ENCODE measurements at places on chromosomes 13 and 19. TPM values are rescaled to one million over a fixed set of nuclear protein-coding genes. Genes with fewer than 3 reads are reported as not detected.

LMTK3 gene
- total RNA-seq: 1.5 TPM

WDR88 gene
- total RNA-seq: not detected

TJP3 gene
- total RNA-seq: 3.8 TPM

GRCh38 chr19:13951043-13951442 is 1.3 kb upstream of the DCAF15 start:
- no peak for DNase-seq

- no peak for DNase-seq
Measured at GRCh38 chr13:74860789-74861188, 621.2 kb downstream of the TBC1D4 start.

- DNase-seq: no peak
Measured at GRCh38 chr13:58191754-58192153, 560.2 kb downstream of the PCDH17 start.

DNA sequence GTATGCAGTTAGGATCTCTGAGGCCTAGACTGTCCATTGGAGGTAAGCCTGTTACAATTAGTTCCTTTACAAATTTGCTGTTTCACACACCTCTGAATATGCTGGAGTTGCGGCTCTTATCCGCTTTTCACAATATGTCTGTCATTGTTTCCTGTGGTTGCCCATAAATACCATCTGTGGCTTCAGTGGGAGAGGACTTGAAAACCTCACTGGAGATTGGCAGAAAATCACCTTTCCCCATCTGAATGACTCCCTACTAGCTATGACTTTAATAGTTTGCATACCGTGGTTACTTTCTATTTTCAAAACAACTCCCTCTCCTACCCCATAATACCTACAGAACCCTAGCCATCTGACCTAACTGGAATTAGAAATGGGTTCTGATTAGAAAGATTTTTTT is 454.3 kb downstream of the PCDH17 start:
- DNase-seq: no peak

DNA sequence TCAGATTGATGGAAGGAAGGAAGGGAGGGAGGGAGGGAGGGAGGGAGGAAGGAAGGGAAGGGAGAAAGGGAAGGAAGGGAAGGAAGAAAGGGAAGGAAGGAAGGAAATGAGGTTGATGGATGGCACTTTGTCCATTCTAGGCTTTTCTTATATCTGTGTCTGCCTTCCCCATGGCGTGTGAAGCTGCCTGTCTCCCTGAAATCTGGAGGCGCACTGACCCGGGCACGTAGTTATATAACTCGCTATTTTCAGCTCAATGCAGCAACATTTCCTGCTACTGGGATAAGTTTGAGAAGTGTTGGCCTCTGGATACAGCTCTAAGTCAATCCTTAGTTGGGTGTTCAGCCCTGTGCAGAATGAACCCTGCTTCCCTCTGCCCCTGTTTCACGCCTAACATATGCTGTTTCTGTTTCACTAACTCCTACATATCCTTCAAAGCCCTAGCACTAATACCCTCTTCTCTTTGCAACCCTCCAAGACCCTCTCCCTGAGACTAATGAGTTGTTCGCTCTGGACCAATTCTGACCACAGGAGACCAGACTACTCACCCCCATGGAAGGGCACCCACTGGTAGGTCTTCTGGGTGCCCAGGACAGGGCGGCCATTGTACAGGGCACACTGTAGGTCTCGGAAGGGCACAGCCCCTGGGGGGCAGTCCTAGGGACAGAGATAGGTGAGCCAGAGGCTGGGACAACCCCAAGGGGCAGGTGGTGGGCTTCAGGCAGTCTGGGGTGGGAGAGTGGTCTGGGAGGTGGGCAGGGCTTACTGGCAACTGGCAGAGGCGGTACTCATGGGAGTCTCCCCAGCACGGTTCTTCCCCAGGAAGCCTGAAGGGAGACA is 3.0 kb downstream of the ADAMTSL5 start:
- DNase-seq: no peak

DNA sequence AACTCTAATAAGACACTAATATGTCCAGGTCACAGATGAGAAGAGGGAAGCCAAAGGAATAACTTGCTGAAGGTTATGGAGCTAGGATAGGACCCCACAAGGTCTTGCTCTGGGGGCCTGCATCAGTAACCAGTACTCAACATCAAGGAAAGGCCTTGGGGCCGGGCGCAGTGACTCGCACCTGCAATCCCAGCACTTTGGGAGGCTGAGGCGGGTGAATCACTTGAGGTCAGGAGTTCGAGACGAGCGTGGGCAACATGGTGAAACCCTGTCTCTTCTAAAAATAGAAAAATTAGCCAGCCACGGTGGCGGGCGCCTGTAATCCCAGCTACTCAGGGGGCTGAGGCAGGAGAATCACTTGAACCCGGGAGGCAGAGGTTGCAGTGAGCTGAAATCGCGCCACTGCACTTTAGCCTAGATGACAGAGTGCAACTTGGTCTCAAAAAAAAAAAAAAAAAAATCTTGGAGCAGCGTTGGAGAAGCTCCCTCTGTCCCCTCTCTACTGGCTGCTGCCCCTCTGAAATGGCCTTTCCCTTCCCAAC is 1.8 kb downstream of the LONP1 start:
- DNase-seq: no peak

- no peak for DNase-seq
Measured at GRCh38 chr13:23643338-23644125, 73.3 kb downstream of the TNFRSF19 start.

DNA sequence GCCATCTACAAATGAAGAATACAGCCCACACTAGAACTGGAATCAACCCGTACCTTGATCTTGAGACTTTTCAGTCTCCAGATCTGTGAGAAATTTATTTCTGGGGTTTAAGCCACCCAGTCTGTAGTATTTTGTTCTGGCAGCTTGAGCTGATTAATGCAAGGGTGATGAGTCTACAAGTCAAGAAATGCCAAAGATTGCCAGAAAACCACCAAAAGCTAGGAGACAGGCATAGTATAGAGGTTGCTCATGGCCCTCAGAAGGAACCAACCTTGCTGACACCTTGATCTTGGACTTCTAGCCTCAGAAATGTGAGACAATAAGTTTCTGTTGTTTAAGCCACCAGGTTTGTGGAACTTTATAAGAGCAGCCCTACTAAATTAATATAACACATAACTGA is 428.2 kb upstream of the KLF12 start:
- no peak for DNase-seq

DNA sequence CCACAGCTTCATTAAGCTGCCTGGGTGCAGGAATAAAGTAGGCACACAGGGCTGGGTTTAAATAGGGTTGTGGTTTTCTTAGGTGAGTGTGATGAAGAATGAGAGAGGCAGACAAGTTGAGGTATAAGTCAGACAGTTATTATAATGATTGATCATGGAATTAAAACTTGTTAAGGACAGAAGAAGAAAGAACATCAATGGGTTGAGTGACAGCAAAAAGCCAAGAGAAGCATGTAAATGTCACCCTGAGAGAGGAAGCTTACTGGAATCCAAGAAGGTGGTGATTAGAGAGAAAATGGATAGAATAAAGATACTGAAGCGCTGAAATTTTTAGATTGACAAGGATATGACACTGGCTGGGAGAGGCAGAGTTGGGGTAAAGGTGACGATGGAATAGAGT is 325.2 kb upstream of the SLITRK1 start:
- DNase-seq: no peak

DNA sequence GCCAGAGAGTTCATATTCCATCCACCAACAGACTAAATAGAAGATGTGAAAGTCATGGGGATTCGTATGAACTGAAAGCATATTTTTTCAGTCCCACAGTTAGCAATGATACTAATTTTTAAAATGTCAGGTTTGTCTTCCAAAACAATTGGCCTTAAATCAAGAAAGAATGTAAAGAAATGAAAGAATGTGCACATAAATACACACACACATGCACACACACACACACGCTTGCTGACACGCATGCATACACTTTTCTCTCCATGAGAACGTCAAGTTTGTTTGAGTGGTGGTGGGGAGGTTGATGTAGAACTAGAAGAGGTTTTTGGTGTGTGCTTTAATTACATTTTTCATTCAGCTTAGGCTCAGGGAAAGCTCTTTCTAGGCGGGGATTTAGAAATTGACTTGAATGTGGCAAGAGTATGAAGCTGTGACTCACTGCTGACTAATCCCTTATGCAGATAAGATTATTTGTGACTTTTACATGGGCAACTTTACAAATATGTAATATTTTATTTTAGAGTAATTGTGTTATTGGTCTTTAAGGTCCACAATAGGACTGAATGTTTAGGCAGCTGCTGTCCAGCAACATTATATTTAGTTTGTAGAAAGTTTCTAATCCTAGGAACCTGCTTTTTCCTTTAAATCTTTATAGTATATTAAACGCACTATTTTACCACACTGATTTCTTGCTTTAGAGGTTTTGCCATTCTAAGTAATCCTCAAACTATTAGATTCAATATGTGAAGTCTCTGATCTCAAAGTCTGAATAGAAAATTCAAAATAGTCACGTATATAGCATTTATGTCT is 18.8 kb downstream of the FLT1 start:
- peak; percentile 7 for DNase-seq

CACNA1A gene
- 0.98 TPM for total RNA-seq

DNA sequence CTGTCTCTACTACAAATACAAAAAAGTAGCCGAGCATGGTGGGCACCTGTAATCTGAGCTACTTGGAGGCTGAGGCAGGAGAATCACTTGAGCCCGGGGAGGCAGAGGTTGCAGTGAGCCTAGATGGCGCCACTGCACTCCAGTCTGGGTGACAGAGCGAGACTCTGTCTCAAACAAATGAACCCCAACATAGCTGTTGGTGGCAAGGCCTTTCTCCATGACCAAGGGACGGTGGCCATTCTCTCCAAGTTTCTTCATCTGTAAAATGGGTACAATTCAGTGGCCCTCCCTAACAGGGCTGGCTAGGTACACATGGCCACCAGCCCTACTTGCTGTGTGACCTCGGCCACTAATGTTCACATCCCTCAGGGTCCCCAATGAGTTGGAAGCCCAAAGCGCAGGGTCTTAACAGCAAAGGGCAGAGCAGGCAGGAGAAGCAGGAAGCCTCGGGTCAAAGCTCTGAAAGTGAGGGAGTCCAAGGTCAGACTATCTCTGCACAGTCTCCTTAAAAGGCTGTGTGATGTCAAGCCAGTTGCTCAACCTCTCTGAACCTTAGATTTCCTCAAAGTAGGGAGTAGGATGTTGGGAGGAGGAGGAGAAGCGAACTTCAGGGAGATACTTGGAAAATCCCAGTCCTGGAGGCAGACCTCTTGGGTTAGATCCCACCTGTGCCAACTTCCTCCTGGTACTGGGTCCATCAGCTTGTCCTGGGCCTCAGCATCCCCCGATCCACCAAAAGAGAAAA is 2.7 kb downstream of the JUND start:
- no peak for DNase-seq

DNA sequence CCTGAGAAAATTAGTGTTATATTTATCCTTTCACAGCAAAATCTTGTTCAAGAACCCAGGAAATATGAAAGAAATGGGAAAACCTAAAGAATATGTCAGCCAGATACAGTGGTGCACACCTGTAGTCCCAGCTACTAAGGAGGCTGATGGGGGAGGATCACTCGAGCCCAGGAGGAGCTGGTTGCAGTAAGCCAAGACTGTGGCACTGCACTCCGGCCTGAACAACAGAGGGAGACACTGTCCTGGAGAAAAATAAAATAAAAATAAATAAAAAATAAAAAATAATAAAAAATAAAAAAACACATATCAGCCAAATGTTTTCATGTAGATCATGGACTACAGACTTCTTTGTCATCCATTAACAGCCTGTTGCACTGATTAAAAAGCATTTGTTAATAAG is 244.8 kb upstream of the KLHL1 start:
- no peak for DNase-seq

SLC27A1 gene
- total RNA-seq: 7.0 TPM

DNA sequence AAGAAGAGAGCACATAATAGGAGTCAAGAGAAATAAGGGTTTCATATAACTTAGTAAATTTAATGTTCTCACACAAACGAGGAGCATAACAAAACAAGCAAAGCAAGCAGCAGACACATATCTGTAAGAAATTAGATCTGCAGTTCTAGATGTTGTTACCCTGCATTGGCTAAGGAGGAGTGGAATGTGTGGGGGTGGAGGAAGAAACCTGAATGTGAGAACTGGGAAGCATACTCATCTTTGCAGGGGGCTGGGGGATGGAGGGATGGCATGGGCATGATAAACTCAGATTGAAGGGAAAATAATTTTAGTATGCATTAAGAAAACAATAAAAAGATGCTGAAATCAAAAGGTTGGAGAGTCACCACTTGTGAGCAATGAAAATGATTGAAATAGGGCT is 255.0 kb downstream of the LIG4 start:
- no peak for DNase-seq

KLK2 gene
- total RNA-seq: not detected

DNA sequence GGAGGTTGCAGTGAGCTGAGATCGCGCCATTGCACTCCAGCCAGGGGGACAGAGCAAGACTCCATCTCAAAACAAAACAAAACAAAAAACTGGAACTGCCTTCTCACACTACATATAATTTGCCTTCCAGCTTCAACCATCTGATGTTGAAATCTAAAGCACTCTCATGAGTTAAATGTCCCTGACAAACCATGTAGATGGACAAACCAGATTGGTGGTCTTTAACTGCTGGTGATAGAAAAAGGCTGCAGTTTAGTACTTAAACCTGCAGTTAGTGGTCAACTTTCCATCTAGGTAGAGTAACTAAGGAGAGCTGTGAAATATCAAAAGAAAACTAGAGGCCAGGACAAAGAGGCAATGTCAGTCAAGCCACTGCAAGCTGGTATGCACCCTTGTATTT is 5.8 kb upstream of the C19orf84 start:
- DNase-seq: no peak

DNA sequence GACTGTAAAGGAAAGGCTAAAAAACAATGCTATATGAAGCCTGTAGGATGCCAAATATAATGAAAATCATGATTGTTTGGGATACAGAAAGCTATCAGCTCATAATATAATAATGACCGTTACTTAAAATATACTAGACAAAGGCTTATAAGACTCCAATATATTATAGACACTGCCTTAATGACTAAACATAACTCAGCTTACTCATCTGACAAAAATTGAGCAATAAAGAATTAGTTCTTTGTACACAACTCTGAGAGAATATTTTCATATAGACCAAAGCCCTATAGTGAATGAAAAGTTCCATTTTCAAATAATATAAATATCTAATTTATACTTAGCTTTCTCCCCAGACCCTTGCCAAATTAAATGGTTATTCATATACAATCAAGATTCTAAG is 283.3 kb downstream of the DIAPH3 start:
- DNase-seq: no peak

All from epithelial cell of proximal tubule (primary cell).